ENCODE measurements at places on chromosomes 6 and 20.

DNA sequence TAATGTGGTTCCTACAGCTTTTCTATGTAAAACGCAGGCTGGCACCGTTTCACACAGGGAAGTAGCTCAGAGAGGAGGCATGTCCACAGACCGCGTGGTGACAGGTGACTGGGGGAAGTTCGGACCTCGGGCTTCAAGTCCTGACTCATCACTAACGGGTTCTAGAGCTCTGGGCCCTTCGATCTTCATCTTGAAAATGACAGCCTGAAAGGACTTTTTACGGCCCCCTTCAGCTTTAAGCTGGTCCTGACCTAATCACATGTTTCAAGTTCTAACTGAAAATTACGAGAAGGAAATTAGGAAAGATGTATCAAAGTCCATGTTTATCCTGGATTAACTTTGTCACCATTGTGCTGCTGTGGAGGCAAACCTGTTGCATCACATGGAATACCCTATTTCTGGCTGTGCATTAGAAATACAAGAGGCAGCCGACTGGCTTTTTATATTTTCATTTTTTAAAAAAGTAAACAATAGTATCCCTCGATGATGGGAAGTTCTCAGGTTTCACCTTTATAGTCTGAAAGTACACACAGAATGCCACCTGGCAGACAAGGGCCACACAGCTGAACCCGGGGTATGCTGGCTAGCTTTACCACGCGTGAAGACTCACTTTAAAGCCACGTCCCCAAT lies 2.0 kb downstream of the MAN1A1 start:
- DNase-seq = peak; percentile 57

GRCh38 chr20:5080384-5080877 lies 39.3 kb downstream of the PCNA start:
- no peak for DNase-seq

GRCh38 chr6:37481711-37482605 lies 17.7 kb downstream of the CCDC167 start:
- DNase-seq = no peak

- DNase-seq = no peak
Measured at GRCh38 chr6:145406783-145407182, 328.5 kb downstream of the EPM2A start.

- no peak for DNase-seq
Measured at GRCh38 chr6:29992807-29993206, 50.5 kb downstream of the HLA-A start.

All from GM20000 (cell line).